ENCODE measurements at places on chromosomes 6 and 20.
A peak's percentile ranks its signal among the peaks of the same experiment; 100 is the strongest.

GRCh38 chr6:10552270-10552810 lies 31.2 kb downstream of the GCNT2 start:
- no peak for DNase-seq

GRCh38 chr20:48295966-48296421 lies 510.7 kb upstream of the SULF2 start:
- peak; percentile 8 for DNase-seq

GRCh38 chr6:6392214-6393068 lies 72.0 kb upstream of the F13A1 start:
- no peak for DNase-seq

DNA sequence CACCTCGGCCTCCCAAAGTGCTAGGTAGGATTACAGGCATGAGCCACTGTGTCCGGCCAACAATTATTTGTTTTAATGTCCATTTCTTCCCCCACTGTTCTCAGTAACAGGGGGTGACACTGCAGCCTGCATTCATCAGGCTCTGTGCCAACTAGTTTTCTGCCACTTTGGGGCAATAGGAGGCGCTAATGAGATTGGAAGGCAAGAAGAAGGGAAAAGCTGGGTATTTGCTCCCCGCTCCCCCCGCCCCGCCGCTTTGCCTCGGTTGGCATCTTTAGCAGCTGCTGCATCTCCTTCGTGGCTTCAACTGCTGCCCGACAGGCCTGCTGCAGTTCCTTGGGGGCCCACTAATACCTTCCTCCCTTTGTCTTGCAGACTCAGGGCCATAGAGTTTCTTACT lies 35.0 kb upstream of the MDGA1 start:
- DNase-seq: no peak

DNA sequence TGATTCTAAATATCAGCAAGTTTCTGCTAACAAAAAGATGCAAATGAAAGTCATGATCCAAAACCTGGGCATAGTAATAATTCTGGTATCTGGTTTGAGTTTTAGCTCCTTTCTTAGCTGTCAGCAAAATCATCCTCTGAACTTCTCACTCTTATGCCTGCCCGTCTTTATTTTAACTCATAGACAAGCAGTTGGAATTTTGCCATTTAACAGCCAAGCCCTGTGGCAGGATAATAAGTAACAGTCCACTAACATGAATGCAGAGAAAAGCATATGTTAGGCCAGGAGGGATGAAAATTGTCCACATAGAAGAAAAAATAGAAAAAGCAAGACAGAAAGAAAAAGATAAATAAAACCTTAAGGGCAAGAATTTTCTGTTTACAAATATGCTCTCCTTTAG lies 170.0 kb upstream of the LAMA2 start:
- no peak for DNase-seq
